ENCODE measurements at places on chromosomes 12 and 14.

DNA sequence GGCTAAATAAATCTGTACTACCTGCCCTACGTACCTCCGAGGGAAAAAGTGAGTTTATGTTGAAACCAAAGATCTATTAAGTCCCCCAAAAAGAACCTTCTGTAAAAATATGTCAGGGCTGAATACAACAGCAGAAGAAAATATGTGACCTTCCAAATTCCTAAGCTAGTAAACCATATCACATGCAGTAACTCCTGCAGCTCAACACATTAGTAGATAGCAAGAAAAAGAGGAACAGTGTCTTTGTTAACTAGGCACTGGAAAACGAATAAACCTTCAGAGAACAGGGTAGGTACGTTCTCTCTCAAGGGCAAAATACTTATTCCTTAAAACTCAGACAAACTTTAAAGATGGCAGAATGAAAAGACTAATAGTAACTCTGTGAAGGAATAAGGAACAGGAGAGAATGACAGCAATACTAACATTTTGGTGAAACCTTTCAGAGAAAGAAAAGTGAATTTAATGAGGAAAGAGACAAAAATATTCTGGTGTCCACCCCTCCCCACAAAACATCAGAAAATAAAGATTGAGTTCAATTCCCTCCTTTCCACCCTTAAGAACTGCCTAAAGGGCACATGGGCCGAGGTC lies 18.0 kb downstream of the CBX5 start:
- DNase-seq = no peak
- peak overlapping the region; percentile 9 for H3K27ac ChIP-seq
- peaks cover 7% of the 10 kb centered on the region for H3K36me3 ChIP-seq
- peaks cover 46% of the 10 kb centered on the region for H3K4me1 ChIP-seq
- no peak overlapping the region for H3K4me3 ChIP-seq
- no peaks in the 10 kb centered on the region for H3K27me3 ChIP-seq

DNA sequence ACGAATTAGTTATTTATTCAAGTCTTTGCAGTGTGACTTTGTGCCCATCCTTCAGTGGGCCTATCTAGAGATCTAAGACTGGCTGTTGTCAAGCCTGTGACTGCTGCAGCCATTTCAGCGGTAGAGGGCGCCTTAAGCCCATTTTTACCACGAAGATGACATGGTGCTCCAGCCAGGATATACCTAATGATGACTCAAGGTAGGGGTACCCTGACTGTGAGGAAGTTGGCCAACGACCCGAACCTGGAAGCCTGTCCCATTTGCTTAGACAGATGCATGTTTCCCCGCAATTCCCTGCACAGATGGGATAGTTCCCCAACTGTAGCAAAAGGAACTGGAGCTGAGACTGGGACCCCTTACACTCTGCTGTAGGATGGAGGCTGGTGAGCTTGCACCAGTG lies 41.3 kb downstream of the RAB3IP start:
- no peak overlapping the region for H3K27ac ChIP-seq
- H3K4me1 ChIP-seq = no peaks in the 10 kb centered on the region
- no peaks in the 10 kb centered on the region for H3K27me3 ChIP-seq
- no peak overlapping the region for H3K4me3 ChIP-seq
- DNase-seq = no peak

DNA sequence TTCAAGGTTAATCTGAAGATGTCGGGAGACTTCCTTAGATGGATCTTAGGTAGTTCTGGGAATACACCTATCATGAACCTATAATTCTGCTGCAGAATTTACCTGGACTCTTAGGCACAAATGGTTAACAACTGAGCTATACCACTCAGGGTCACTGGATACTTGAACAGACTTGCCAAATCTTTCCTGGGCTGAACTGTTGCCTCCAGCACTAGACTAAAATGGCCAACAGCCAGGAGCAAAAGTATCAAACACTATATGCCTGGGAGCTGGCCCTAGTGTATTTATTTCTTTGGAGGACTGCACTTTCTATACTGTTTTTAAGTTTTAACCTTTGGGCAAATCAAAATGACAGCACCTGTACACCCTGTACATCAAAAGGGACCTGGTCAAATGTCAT lies 252.8 kb downstream of the TMEM117 start:
- H3K27ac ChIP-seq = no peak overlapping the region
- H3K27me3 ChIP-seq = no peaks in the 10 kb centered on the region
- DNase-seq = no peak
- no peaks in the 10 kb centered on the region for H3K36me3 ChIP-seq
- no peaks in the 10 kb centered on the region for H3K4me1 ChIP-seq
- H3K4me3 ChIP-seq = no peak overlapping the region

GRCh38 chr14:91388551-91388975 lies 29.1 kb downstream of the CCDC88C start:
- no peak overlapping the region for H3K27ac ChIP-seq
- no peak for DNase-seq
- H3K27me3 ChIP-seq = no peaks in the 10 kb centered on the region
- H3K4me1 ChIP-seq = no peaks in the 10 kb centered on the region

DNA sequence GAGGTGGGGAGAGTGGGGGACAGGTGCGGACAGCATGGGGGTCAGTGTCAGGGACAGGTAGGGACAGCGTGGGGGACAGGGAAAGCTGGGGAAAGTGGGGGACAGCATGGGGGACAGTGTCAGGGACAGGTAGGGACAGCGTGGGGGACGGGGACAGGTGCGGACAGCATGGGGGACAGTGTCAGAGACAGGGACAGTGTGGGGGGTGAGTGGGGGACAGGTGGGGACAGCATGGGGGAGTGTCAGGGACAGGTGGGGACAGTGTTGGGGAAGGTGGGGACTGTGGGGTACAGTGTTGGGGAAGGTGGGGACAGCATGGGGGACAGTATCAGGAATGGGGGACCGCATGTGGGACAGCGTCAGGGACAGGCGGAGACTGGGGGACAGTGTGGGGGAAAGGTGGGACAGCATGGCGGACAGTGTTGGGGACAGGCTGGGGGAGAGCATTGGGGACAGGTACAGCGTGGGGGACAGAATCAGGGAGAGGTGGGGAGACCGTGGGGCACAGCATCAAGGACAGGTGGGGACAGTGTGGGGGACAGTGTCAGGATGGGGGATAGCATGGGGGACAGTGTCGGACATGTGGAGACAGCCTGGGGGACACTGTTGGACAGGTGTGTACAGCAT lies 96.1 kb downstream of the TMEM121 start:
- H3K36me3 ChIP-seq = no peaks in the 10 kb centered on the region
- H3K27ac ChIP-seq = no peak overlapping the region
- no peaks in the 10 kb centered on the region for H3K27me3 ChIP-seq
- peak; percentile 26 for DNase-seq
- H3K4me1 ChIP-seq = no peaks in the 10 kb centered on the region
- H3K4me3 ChIP-seq = no peak overlapping the region
